ENCODE measurements at places on chromosomes 7 and 10.

DNA sequence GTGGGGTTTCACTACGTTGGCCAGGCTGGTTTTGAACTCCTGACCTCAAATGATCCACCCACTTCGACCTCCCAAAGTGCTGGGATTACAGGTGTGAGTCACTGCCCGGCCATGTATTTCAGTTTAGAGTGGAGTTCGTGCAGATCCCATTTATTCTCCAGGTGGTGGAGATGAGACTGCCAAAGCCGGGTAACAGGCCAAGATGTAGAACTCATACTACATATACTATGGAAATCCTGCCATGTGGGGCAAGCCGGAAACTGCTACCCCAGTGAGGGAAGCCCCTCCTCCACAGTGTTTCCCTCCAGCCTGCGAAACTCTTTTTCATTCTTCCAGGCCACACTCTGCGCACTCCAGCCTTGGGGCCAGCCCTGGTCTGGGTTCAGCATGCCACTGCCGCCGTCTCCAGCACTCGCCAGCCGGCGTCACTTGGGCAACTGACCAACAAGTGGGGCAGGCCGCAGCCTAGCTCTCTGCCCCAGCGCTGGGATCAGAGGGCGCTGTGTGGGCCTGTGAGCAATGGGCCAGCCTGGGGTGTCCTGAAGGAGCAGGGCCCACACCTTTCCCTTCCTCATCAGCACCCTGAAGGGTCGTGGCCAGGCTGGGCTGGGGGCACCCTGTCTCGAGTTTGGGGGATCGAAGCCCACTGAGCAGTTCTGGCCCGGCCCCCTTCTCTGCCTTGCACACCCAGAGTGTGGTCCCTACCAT, 122.0 kb downstream of the TRRAP start:
- no peak for DNase-seq

DNA sequence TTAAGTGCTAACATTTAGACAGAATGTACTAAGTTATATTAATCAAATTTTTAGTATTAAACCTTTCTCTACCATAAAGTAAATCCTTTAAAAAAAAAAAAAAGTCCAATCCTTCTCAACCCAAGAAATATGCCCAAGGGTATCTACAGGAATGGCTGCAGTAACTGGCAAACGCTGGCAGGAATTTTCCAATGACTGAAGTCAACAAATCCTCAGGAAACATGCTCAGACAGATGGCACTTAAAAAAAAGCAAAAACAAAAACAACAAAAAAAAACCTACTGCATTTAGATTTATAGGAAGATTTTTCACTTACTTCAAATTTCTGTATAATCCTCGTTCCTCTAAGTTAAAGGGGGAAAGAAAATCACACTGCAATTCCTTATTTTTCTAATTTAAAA, 666 bp downstream of the SVIL start:
- DNase-seq: no peak

- no peak for DNase-seq
Observed at GRCh38 chr10:60877777-60878120, 66.2 kb downstream of the RHOBTB1 start.

GRCh38 chr7:115059321-115059720, 137.4 kb downstream of the MDFIC start:
- no peak for DNase-seq

GRCh38 chr7:104980841-104981671, 32.9 kb upstream of the KMT2E start:
- DNase-seq: peak; percentile 88

- no peak for DNase-seq
Observed at GRCh38 chr10:43316988-43317387, 50.1 kb upstream of the RASGEF1A start.

GRCh38 chr10:123227706-123228105, 73.5 kb downstream of the BUB3 start:
- DNase-seq: no peak

DNA sequence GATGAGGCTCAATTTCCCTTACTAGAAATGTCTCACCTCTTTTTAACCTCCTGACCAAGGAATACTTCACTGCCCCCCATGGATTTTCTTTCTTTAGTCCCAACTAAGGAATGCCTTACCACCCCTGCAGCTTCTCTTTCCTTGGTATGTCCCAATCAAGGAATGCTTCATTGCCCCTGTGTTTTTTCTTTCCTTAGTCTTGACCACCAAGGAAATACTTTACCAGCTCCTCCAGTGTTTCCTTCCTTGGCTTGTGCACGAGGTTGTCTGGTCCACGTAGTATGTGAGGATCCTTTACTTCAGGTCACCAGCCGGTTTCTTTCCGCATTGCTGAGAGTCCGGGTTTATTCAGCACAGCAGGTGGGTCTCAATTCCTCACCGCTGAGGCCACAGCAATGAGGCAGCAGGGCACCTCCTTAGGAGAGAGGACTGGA, 59.3 kb downstream of the CYP2C9 start:
- no peak for DNase-seq

GRCh38 chr7:134078991-134079390, 48.1 kb upstream of the LRGUK start:
- DNase-seq: no peak

GRCh38 chr7:31029251-31030042, 22.7 kb upstream of the ADCYAP1R1 start:
- no peak for DNase-seq

GRCh38 chr7:87513735-87514335, 38.4 kb upstream of the ABCB4 start:
- DNase-seq: no peak

DNA sequence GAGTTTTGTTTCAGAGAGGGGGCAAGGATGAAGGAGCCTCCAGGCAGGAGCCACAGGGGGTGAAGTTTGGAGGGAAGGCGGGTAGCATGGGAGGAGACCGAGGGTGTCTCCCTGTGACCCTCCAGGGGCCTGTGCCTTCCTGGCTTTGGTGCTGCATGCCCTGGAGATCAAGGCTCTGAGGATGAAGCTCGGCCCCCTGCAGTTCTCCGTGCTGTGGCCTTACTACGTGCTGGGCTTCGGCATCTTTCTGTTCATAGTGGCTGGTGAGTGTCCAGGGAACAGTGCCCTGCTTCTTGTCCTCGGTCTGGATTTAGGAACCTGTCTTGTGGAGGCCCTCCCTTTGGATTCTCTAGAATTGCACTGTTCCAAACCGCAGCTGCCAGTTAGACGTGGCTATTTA, 9.2 kb upstream of the ZSCAN25 start:
- DNase-seq: no peak

- no peak for DNase-seq
Observed at GRCh38 chr10:34916314-34916713, 101.2 kb upstream of the PARD3 start.

GRCh38 chr10:78905015-78905956, 163.5 kb upstream of the ZMIZ1 start:
- DNase-seq: no peak

DNA sequence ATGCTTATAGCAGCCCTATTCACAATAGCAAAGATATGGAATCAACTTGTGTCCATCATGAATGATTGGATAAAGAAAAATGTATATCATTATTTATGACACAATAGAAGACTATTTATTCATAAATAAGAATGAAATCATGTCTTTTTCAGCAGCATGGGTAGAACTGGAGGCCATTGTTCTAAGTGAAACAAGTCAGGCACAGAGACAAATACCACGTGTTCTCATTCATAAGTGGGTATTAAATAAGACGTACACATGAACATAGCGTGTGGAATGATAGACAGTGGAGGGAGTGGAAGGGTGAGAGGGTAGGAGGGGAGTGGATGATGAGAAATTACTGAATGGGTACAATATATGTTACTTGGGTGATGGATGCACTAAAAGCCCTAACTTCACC, 762.4 kb downstream of the REEP3 start:
- DNase-seq: no peak

GRCh38 chr7:116357781-116358670, 141.5 kb upstream of the CAV2 start:
- no peak for DNase-seq

DNA sequence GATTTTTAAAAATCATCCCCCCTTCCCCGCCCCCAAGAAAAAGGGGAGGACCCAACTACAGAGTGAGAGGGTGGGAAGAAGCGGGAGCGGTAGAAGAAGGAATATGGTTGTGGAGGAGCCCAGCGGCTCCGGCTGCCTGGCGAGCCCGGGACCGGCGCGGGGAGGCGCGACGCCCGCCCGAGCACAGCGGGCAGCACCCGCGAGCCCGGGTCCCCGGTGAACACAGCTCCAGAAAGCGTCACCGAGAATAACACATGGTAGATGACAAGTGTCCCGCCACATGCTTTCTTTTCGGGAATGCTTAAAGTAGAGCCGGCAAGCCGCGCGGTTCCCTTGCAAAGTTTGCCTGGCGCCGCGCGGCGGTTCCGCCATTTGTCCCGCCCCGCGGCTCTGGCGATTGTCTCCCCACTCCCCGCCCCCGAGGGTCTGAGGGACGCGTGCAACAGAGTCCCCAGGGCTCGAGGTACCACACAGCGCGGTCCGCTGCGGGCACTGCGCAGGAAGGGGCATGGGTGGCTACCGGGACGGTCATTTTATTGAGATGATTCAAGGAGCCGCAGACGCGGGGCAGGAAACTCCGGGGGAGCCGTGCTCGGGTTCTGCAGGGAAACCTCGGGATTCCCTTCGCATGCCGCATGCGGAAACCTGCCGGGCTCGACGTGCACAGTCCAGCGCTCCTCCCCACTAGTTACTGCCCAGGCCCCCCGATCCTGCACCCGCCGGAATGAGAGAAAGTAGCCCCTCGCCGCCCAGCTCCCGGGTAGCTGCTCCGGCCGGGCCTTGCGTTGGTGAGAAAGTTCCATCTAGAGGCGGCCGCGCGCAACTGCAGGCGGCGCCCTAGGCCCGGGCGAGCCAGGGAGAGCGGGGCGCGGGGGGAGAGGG, 781 bp upstream of the GRM8 start:
- peak; percentile 80 for DNase-seq

DNA sequence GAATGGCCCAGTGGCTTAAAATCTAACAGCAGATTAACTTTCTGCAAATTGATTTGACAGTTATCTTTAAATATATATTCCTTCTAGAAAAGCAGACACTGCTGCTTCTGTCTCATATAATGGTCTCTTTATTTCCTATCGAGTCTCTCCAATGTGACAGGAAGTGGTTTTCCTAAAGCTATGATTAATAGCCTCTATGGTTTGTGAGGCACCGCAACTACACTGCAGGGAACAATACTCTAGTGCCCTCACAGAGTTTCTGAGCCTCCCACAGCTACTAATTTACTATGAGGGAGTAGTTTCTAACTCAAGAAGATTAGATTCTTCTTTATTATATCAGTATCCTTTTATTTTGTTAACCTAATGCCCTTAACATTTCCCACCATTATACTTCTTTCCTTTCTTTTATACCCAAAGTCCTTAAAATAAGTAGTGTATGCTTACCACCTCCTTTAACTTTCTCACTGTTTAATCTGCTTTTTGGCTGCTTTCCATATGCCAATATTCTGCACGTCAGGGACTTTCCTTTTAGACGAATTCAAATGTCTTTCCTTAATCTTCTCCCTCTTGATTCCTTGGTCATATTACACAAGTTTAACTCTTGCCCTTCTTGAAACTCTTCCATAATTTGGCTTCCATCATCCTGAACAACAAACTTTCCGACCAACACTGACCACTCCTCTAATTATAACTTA, 23.8 kb upstream of the AHR start:
- no peak for DNase-seq

GRCh38 chr10:130763491-130763890, 548.0 kb downstream of the TCERG1L start:
- DNase-seq: no peak

All from NCI-H2227 treated with DMSO at 0.1 percent for 48 hours (cell line).